ENCODE measurements at places on chromosomes 3 and 15.

DNA sequence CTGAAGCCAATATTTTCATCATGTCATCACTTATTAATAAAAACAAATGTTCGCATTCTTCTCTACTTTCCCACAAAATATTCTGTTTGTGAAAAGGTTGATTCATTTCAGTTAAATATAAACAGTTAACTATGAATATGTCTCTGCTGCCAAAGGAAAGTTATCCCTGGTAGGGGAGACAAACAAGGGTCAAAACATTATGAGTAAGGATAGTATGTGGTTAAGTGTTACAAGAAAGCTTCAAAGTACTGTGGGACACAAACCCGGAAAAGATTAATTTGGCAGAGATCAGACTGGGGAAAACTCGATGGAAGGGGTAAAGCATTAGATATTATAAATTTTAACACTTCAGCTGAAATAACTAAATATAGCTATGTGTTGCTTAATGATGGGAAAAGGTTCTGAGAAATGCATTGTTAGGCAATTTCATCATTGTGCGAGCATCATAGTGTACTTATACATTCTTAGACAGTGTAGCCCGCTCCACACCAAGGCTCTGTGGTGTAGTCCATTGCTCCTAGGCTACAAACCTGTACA, 436.5 kb upstream of the TBL1XR1 start:
- no peak for DNase-seq

GRCh38 chr15:99921101-99921500, 187.9 kb upstream of the LYSMD4 start:
- peak; percentile 23 for DNase-seq

DNA sequence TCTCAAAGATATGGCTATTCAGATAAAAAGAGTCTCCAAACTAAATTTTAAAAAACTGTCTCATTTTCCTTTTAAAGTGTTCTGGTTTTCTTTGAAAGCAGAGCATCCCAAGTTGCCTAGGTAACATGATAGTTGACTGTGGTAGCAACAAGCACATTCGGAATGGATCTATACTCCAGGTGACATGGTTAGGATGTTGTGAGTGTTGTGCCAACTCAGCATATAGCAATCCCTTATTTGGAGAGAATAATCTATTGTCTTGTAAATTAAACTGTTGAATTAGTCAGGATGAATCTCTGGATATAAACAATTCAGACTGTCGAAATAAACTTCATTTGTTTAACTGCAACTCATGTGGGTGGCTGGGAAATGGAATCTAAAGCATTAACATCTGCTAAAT, 418.6 kb downstream of the TUSC7 start:
- DNase-seq: peak; percentile 27

DNA sequence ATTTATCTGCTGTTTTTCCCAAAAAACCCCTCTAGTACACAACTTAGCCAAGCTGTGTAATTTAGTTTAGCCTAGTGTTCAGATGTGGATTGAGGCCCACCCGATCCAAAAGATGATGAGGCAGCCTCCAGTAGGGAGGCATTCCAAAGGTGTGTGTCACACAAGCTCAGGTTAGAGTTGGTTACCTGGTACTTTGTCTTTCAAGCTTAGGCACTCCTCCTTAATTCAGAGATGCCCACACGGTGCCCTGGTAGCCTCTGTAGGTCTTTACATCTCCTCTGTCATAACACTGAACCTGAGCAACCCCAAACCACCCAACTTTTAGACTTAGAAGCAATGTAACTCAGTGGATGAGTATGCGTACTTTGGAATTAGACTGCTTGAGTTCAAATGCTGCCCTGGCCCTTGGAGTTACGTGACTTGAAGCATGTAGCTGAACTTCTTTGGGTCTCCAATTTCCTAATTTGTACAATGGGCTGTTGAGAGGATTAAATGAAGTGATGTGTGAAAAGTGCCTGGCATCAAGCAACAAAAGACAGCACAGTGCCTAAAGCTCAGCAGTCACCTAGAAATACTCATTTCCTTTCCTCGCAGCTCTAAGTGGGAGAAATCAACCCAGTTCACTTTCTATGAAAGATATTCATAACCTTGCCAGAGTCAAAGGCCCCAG, 284.6 kb upstream of the RARB start:
- no peak for DNase-seq

- DNase-seq: no peak
Measured at GRCh38 chr3:166593776-166594175, 756.6 kb upstream of the BCHE start.

- DNase-seq: peak; percentile 4
Measured at GRCh38 chr3:59290358-59290757, 240.5 kb upstream of the CFAP20DC start.

DNA sequence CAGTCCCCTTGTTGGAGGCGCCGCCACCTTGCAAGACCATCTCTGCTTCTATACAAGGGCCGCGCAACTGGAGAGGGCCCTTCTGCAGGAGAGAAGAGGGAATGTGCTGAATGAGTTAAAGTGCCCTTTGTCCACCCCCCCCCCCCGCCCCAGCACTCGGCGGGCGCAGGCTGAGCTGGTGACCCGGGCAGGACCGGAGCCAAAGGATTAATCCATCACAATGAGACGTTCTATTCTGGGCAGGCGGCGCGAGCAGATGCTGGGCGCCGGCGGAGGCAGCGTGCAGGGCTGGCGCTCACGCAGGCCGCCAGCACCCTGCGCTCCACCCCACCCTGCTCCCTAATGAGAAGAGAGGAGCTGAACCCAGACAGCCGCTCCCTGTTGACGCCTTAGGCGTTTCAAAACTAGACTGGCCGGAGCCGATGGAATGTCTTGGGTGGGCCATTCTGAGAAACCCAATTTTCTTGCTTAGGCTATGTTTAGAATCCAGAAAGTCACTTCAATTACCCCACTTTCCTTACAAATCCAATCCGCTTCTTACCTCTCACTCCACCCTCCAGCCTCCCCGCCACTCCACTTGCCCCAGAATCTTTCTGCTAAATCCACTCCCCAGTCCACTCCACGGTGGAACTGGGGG, 32.9 kb downstream of the GJD2 start:
- peak; percentile 66 for DNase-seq
